ENCODE measurements at places on chromosomes 2 and 18.

GRCh38 chr2:51781691-51782090 lies 749.8 kb upstream of the NRXN1 start:
- DNase-seq: no peak

DNA sequence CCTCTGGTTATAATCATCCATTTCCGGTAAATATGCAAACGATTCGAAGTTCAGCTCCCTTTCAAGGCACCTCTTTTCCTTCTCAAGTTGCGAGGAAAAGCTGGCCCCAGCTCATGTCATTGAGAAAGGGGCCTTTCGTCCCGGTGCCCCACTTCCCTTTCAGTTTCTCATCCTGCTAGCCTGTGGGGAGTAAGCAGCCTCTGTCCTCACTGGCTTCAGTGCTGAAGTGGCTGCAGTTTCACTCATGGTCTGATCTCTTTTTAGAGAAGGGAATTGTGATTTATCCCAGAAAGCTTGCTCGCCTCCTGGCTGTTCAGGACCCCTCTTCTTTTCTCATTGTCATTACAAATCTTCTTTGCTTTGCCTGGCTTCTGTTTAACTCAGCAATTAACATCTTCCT lies 207.5 kb downstream of the NR4A2 start:
- no peak for DNase-seq

DNA sequence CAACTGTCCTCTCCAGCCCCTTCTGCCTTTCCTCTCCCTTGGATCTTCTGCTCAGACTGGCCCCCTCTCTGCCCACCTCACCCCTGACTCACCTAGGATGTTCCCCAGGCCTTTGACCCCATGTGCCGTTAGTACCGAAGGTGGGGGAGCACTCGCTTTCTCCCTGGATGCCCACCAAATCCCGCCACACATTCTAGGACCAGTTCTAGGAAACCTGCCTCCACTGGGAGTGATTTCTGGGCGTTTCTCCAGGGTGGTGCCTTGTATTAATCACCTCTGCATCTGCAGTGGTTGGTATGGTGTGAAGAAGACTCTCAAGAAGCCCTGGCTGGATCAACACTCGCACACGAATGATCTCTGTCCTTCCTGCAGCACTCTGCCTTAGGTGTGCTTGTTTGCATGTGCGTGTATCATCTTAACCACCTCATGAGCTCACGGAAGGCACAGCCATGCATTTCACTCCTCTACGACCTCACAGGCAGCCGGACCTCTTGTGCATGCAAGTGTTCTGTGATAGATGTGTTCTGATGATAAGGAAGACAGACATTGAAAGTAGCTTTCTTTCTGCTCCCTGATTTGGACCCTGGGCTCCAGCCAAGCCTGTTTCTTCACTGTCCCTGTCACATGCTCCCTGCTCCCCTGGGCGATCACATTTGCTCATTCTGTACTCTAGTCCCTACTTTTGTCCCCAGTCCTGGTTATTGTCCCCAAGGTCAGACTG lies 69.4 kb downstream of the LIPG start:
- no peak for DNase-seq

- no peak for DNase-seq
Observed at GRCh38 chr18:62091487-62092120, 95.3 kb downstream of the PIGN start.

GRCh38 chr2:26687328-26687727 lies 5.2 kb upstream of the KCNK3 start:
- DNase-seq: no peak
